Central memory CD8-positive, alpha-beta T cell (primary cell): ENCODE measurements at places on chromosomes 6 and 20.

DNA sequence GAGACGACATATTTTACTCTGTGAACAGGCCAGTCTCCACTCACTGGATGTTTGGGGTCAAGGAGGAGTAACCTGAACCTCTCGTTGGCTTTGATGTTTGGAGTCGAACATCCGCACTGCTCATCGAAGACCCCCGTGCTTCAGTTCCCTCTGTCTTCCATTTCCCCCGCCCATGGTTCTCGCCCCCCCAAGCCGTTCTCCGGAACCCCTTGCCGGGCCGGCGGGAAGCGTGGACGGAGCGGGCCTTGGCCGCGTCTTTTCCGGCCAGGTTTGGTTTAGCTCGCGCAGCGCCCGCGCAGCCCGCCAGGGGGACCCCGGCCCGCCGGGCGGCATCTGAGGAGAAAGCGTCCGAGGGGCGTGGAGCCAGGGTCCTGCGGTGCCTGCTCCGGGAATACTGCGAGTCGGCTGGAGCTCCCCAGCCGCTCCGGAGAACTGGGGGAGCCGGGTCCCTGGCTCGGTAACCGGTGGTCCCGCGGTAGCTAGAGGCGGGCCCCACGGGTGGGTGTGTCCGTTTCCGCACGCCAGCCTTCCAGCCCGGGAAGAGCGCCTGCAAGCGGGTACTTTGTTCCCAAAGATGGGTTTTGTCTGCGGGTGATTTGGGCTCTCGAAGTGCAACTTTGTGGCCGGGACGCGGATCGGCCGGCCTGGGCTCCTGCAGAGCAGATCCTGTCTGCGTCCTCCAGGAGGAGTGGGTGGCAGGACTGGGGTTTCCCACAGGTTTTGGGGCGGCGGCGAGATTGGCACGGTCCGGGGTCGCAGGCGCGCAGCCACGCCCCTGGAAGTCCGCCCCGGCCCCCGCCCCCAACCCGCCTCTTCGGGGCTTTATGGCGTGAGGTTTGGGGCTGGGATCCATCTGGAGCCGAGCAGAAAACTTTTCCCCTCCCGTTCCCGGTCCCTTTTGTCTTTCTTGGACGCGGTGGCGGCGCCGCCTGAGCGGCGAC is at the start of gene TMEM200A:
Gene TMEM200A (plus strand): TSS at position 852 of the 941 bp plus-strand sequence. CDS start 74,406 bp downstream, outside the sequence.
- H3K4me1 ChIP-seq, result peaks cover 11% of the 10 kb centered on the region
- H3K36me3 ChIP-seq, result no peaks in the 10 kb centered on the region
- H3K27me3 ChIP-seq, result peaks cover 11% of the 10 kb centered on the region
- peak within 1 kb of the TSS; percentile 58 for H3K27ac ChIP-seq

- H3K27me3 ChIP-seq, result peaks cover 59% of the 10 kb centered on the region
- no peak overlapping the region for H3K27ac ChIP-seq
- H3K4me1 ChIP-seq, result no peaks in the 10 kb centered on the region
- no peak for DNase-seq
These were observed 151.1 kb upstream of the B3GAT2 start for GRCh38 chr6:71107911-71108420.

GRCh38 chr20:46078954-46079353 is 10.8 kb downstream of the NCOA5 start:
- no peak for DNase-seq
- no peak overlapping the region for H3K27ac ChIP-seq
- H3K27me3 ChIP-seq, result no peaks in the 10 kb centered on the region
- H3K36me3 ChIP-seq, result peaks cover 21% of the 10 kb centered on the region

- H3K36me3 ChIP-seq, result peaks cover 3% of the 10 kb centered on the region
- no peak for DNase-seq
- no peaks in the 10 kb centered on the region for H3K4me1 ChIP-seq
These were observed 291.2 kb downstream of the CDH26 start for GRCh38 chr20:60249436-60249835.

DNA sequence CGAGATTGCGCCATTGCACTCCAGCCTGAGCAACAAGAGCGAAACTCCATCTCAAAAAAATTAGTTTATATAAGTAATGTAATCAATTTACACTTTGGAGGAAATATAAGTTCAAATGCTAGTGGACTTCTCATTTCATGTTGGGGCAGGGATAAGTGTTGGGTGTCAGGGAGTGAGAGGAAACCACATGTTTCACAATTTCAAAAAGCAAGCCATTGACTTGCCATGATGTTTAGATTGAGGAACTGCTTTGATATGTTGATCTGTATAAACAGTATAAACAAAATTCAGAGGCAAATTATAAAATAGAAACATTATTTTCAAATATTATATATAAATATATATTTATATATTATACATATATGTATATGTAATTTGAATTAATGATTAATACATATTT is 42.7 kb downstream of the FILIP1 start:
- DNase-seq, result no peak
- no peaks in the 10 kb centered on the region for H3K36me3 ChIP-seq
- no peak overlapping the region for H3K27ac ChIP-seq
- peaks cover 9% of the 10 kb centered on the region for H3K27me3 ChIP-seq
- H3K4me3 ChIP-seq, result no peak overlapping the region

DNA sequence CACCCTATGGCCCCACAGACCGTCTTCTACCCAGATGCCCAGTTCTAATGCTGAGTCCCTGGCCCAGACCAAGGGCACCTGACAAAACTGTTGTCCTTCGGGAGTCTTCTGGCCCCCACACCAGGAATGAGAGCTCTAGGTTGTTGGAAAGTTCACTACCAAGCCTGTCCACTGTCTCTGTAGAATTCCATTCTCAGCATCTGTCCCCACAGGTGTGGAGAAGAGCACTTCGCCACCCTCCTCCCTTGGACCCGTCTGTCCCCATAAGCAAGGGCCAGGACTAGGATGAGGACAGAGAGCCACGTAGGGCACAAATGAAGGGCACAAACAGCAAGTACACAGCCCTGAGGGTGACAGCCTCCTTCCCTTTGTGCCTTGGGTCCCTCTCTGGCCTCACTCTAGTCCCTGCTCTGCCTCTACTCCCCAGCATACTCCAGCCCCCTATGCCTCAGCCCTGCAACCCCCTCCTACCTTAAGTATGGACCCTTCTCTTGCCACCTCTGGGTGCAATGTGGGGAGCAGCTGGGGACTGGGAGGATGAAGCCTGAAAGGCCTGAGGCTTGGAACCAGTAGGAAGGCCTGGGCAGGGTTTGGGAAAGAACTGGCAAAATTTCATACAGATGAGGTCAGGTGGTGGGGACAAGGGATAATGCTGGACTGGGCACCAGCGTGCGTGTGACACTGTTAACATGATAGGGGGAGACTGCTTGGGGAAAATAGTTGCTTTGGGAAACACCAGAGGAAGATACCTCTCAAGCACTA is 4.3 kb downstream of the LZTS3 start:
- no peak overlapping the region for H3K4me3 ChIP-seq
- H3K27me3 ChIP-seq, result peaks cover 31% of the 10 kb centered on the region

DNA sequence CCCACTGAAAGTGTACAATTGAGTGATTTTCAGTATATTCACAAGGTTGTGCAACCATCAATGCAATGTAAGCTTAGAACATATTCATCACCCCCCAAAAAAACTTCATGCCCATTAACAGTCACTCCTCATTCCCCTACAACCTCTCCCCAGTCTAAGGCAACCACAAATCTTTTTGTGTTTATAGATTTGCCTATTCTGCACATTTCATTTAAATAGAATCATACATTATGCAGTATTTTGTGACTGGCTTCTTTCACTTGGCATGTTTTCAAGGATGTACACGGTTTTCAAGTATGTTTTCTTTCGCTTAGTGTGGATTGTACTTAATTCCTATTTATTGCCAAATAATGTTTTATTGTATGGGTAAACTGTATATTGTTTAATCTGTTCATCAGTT is 329.3 kb upstream of the RNF24 start:
- no peak for DNase-seq
- H3K27ac ChIP-seq, result no peak overlapping the region
- H3K4me3 ChIP-seq, result no peak overlapping the region

DNA sequence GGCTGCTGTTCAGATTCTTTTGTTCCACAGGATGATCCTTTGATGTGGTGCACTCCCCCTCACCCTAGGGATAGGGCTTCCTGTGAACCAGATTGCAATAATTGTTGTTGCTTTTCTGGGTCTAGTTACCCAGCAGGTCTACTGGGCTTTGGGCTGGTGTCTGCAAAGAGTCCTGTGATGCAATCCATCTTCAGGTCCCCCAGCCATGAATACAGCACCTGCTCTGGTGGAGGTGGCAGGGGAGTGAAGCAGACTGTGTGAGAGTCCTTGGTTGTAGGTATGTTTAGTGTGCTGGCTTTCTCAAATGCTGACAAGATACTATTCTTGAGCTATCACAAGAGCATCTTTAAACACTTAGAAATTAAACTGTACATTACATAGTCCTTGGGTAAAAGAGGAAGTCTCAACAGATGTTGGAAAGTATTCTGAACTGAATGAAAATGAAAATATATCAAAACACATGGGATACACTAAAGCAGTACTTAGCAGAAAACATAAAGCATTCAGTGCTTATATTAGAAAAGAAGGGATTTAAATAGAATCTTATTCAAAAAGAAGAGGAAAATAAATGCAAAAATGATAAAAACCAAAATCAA is 49.1 kb upstream of the CCR6 start:
- no peak for DNase-seq
- H3K4me1 ChIP-seq, result no peaks in the 10 kb centered on the region

- peaks cover 6% of the 10 kb centered on the region for H3K36me3 ChIP-seq
- H3K27ac ChIP-seq, result no peak overlapping the region
- no peaks in the 10 kb centered on the region for H3K27me3 ChIP-seq
- DNase-seq, result no peak
These were observed 183.6 kb downstream of the JARID2 start for GRCh38 chr6:15429141-15430110.

DNA sequence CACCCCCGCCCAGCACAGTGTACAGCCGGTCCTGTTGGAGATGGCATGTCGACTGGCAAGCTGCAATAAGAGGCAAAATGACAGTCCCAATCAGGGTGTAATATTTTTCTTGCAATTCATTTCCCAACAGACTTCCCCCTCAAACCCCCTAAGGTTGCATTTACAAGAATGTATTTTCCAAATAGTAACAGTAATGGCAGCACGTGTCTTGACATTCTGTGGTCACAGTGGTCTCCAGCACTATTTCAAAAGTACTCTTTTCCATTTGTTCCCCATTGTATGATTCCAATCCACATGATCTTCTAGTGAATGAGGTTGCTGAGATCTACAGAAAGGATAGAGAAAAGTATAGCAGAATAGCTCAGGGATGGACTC is 97.8 kb upstream of the CARMIL1 start:
- H3K4me1 ChIP-seq, result no peaks in the 10 kb centered on the region
- H3K27me3 ChIP-seq, result no peaks in the 10 kb centered on the region

- peaks cover 3% of the 10 kb centered on the region for H3K27me3 ChIP-seq
- no peak overlapping the region for H3K4me3 ChIP-seq
- no peak overlapping the region for H3K27ac ChIP-seq
- no peak for DNase-seq
These were observed 96.1 kb upstream of the MAN1A1 start for GRCh38 chr6:119445666-119446065.

- H3K27me3 ChIP-seq, result peaks cover 50% of the 10 kb centered on the region
- H3K4me1 ChIP-seq, result peaks cover 9% of the 10 kb centered on the region
- DNase-seq, result no peak
- no peak overlapping the region for H3K4me3 ChIP-seq
These were observed 76.4 kb downstream of the EYA2 start for GRCh38 chr20:46970937-46971630.

DNA sequence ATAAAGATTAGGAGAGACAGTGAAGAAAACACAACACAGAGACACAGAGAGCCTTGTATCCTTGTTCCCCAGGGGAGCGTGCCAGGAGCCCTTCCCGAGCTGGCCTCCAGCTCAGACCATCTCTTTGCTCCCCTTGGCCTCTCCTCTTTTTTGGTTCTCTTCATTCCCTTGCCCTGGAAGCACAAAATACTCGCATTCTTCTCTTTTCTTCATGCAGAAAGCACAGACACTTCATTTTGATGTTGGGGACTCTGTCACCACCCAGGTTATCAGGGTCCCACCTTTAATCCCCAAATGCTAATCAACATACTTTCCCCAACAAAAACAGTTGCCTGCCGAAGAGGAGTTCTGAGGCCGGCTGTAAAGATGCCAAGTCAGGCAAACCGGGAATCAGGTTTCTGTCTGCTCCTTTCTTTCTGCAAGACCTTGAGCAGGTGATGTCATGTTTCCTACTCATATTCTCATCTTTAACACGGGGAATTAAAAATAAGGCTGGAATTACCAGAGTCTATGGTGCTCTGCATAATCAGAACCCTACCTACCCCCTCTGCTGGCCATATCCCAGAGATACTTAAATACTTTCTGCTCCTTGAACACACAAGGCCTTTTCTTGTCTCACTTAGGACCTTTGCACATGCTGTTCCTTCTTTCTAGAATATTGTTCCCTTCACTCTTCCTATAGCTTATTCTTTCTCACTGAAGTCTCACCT is 21.7 kb downstream of the TGM6 start:
- peaks cover 20% of the 10 kb centered on the region for H3K27me3 ChIP-seq
- no peak overlapping the region for H3K27ac ChIP-seq
- H3K36me3 ChIP-seq, result no peaks in the 10 kb centered on the region
- no peaks in the 10 kb centered on the region for H3K4me1 ChIP-seq
- no peak overlapping the region for H3K4me3 ChIP-seq
- DNase-seq, result no peak

DNA sequence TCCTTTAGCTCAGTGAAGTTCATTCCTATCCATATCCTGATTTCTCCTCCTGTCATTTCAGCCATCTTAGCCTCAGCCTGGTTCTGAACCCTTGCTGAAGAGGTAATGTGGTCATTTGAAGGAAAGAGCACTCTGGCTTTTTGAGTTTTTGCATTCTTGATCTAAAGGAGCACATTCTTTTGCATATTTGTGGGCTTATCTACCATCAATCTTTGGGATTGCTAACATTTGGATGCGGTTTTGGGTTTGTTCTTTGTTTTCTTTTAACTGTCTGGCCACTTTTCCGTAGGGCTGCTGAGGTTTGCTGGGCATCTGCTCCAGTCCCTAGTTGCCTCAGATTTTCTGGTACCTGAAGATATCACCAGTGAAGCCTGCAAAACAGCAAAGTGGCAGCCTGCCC is 238.3 kb downstream of the EPM2A start:
- no peak for DNase-seq
- no peaks in the 10 kb centered on the region for H3K36me3 ChIP-seq
- no peak overlapping the region for H3K27ac ChIP-seq
- H3K4me3 ChIP-seq, result no peak overlapping the region
- H3K27me3 ChIP-seq, result peaks cover 32% of the 10 kb centered on the region

- no peak for DNase-seq
- no peaks in the 10 kb centered on the region for H3K36me3 ChIP-seq
- H3K4me1 ChIP-seq, result no peaks in the 10 kb centered on the region
- no peak overlapping the region for H3K4me3 ChIP-seq
- no peak overlapping the region for H3K27ac ChIP-seq
- H3K27me3 ChIP-seq, result peaks cover 6% of the 10 kb centered on the region
These were observed 75.8 kb downstream of the LAMP5 start for GRCh38 chr20:9590189-9590588.

DNA sequence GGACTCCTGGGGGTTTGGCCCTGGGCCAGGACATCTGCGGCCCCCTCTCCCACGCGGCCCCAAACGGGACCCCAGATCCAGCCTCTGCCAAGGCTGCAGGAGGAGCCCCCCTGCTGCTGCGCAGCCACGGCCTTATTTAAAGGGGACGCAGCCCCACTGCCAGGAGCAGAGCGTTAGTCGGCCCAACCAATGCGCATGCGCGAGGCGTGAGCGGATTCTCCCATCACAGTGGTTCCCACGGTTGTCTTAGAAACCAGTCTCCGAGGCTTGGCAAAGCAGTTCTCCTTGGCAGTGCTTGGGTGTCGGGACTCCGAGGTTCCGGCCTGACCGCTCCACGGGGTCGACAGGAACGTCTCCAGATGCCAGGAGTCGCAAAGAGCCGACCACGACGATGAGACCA is 288.3 kb upstream of the ZNF337 start:
- peak overlapping the region; percentile 44 for H3K27ac ChIP-seq
- no peaks in the 10 kb centered on the region for H3K27me3 ChIP-seq
- peak overlapping the region; percentile 55 for H3K4me3 ChIP-seq
- H3K36me3 ChIP-seq, result peaks cover 7% of the 10 kb centered on the region
